ENCODE measurements at places on chromosomes 12 and 14.

GRCh38 chr12:93379326-93379980 is 1.7 kb downstream of the NUDT4 start:
- DNase-seq: peak; percentile 73

DNA sequence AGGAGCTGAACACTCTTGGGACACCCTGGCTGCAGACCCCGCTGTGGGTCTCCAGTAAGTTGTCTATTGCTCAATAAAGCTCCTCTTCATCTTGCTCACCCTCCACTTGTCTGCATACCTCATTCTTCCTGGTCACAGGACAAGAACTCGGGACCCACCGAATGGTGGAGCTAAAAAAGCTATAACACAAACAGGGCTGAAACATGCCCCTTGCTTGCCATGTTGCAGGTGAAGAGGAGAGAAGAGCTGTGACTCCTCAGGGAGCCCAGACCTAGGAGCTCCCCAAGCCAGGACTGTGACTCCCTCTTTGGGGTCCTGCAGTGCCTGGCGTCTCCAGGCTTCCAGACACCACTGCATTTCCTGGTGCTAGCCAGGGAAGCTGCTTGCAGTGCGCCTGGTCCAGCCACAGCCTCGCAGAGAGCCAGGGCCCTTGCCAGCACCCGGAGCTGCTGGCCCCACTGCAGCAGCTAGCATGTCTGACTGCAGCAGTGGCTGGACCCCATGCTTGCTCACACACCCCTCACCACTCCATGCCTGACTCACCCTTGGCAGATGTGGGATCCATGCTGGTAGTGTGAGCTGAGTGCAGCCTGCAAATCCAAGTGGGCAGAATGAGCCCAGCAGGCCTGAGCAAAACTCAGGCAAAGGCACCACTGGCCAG is 37.1 kb upstream of the OR5AU1 start:
- DNase-seq: no peak

DNA sequence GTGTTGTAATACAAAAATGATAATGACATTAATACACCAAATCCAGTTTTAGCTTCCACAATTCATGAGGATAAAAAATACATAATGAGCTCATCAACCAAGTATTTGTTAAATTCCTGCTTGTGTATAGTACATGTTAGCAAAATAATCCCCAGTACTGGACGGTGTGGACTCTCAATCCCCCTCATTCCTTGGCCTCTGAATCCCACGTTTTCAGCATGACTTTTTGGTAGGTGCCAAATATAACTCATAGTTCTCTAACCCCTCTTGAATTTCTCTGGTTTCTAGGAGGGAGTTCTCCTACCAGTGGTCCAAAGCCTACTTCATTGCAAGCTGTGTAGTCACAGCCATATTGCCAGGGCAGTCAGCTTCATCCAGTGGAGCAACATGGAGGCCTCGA is 41.4 kb upstream of the EPS8 start:
- DNase-seq: no peak

DNA sequence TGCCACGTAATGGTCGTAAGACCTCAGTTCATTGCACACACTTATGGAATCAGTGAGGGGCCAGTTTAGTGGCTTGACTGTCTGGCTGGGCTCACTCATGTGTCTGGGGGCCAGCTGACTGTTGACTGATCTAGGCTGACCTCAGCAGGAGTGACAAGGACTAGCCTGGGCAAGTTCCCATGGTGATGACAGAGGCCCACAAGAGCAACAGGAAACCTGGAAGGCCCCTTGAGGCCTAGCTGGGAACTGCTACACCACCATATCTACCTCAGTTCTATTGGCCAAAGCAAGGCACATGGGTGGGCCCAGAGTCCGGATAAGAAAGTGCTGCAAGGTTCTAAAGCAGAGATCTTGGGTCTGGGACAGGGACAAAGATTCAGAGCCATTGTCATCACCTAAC is 21.3 kb upstream of the RFLNA start:
- DNase-seq: no peak

GRCh38 chr14:73775339-73776193 is 61.4 kb upstream of the PNMA1 start:
- DNase-seq: no peak

DNA sequence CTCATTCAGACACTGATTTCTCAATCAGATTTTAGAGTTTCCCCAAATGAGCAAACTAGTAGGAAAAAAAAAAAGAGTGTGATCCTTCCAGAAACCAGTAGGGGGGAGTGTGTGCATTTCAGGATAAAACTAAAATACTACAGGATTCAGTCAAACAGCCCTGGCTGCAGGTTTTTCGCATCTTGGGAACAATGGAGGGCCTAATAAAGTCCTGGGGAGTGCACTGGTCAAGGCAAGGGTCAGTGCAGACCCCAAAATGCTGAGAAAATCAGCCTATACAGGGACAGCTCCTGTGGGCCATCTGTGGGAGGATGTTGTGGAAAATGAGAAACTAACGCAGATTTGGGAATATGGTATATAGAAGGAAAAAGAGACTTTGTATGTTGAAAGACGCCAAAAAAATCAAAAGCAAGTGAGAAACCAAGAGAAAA is 22.2 kb upstream of the ABCD4 start:
- DNase-seq: peak; percentile 78

DNA sequence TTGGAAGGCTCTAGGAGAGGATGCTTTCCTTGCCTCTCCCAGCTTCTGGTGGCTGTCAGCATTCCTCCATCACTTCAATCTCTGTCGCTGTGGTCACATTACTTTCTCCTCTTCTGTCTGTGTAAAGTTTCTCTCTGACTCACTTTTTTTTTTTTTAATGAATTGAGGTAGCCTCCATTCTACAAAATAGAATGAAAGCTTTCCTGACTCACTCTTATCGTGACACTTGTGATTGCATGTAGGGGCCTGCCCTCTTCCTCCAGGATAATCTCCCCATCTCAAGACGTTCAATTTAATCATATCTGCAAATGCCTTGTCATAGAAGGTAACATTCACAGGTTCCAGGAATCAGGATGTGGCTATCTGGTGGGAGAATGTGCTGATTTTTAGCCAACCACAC is 153.5 kb upstream of the HMGA2 start:
- DNase-seq: no peak

DNA sequence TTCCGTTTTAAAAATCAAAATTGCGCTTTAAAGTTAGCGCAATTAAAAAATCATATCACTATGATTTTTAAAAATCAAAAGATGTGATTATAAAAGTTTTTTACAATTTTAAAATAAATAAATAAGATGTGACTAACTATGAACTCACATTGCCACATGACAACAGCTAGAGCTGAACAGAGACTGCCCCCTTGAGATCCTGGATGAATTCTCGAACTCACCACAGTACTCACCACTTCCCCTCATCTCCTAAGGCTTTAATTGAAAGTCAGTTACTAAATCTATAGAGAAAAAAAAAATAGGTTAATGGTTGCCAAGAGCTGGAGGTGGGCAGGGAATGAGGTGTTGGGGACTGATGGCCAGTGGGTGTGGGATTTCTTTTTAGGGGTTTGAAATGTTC is 384.2 kb downstream of the ZFP36L1 start:
- no peak for DNase-seq

GRCh38 chr14:83894568-83894967 is 1635.4 kb upstream of the FLRT2 start:
- no peak for DNase-seq

- no peak for DNase-seq
Measured at GRCh38 chr12:34393821-34394150, 371.5 kb downstream of the ALG10 start.

DNA sequence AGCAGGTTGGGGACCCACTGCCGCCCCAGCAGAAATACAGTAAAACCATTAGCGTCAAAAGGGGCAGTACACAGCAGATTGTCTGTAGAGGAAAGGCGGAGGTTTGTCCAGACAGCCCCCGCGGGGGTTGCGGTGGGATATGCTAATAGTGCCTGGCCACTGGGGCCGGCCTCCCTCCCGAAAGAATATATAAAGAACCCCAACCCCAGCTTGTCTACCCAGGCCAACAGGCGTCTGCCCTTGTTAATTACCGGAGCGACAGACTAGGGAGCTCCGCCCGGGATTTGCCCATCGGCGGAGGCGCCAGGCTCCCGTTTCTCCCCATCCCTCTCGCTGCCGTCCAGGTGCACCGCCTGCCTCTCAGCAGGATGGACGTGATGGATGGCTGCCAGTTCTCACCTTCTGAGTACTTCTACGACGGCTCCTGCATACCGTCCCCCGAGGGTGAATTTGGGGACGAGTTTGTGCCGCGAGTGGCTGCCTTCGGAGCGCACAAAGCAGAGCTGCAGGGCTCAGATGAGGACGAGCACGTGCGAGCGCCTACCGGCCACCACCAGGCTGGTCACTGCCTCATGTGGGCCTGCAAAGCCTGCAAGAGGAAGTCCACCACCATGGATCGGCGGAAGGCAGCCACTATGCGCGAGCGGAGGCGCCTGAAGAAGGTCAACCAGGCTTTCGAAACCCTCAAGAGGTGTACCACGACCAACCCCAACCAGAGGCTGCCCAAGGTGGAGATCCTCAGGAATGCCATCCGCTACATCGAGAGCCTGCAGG is at the start of gene MYF5:
TSS of gene MYF5 (plus strand) at position 217 of the 774 bp plus-strand sequence. CDS start at position 369, 152 bp downstream.
- peak; percentile 22 for DNase-seq

DNA sequence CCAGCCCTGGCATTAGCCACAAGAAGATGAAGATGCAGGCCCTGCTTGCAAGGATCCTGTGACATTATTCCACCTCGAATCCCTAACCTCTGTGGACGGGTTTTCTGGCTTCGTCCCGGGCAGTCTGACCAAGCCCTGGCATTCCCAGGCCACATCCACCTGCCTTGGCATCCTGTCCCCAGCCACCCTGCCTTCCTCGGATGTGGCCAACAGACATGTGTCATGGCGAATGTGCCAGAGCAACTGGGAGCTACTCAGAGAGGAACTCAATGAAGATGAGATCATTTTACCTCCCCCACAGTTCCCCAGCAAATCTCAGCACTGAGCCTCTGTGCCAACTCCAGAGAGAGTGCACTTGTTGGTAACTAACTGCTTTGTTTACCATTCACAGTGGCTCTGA is 33.5 kb upstream of the KCNA5 start:
- DNase-seq: no peak

DNA sequence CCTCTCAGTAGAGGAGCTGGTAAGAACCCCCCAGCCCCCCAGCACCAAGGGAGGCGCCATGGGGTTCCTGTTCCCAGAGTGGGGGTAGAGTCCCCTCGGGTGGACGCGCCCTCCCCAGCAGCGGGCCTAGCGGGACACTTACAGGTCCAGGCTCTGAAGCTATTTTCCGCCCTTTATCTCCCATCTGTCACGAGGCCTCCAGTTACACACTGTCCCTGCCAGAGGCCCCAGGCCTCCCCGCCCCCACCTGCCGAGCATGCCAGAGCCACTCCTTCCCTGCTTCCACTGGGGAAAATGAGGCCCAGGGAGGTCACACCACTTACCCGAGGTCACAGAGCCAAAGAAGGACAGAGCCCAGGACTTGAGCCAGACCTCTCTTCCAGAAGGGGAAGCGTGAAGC is 3.1 kb downstream of the C14orf180 start:
- DNase-seq: peak; percentile 36

DNA sequence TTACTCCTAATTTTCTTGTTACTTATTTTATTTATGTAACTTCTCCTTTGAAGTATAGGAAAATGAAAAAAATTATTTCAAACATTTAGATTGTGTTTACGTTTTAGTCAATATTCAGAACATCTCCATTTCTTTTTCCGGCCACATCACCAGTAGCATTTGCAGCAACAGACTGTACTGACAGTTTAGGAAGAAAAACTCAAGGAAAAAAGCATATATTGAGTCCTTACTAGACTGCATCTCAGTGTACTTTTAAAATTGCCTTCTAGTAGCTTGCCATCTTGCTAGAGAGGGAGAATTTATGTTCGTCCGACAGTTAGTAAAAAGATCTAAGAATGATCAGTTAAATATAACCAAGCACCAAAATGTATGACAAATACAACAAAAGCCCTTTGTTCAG is 625.0 kb upstream of the MIS18BP1 start:
- no peak for DNase-seq

- DNase-seq: no peak
Measured at GRCh38 chr12:66152732-66153131, 17.1 kb downstream of the TMBIM4 start.

DNA sequence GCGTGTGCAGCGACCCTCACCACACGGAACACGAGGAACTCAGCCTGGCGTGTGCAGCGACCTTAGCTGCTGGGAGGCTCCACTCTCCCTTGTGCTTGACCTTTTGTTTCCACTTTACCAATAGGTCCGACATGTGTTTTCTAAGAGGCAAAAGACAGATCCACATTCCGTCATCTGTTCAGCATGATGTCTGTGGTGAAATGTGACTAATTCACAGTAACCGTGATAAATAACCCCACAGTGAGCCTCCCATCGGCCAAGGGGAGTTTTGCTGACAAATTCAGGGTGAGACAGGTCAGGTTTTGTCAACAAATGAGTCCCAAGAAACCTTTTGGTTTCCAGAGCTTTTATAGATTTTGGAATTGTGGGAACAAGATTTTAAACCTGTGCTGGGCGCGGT is 55.9 kb downstream of the MOK start:
- no peak for DNase-seq

- no peak for DNase-seq
Measured at GRCh38 chr12:67988601-67989021, 636 bp upstream of the IFNG-AS1 start.

DNA sequence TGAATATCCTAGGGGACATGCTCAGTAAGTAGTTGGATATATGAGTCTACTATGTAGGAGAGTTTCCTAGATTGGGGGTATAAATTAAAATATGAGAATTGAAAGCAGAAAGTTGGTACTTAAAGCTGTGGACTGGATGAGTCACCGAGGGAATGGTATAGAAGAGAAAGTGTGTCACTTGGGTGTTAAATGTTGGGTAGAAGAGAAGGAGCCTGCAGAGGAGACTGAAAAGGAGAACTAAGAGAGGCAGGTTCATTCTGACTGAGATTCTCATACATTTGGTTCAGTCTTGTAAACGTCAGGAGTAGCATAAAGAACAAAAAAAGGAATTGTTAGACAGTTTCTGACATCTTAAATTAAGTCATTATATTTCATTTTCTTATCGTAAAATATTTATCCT is 19.9 kb downstream of the LRRC9 start:
- DNase-seq: no peak

DNA sequence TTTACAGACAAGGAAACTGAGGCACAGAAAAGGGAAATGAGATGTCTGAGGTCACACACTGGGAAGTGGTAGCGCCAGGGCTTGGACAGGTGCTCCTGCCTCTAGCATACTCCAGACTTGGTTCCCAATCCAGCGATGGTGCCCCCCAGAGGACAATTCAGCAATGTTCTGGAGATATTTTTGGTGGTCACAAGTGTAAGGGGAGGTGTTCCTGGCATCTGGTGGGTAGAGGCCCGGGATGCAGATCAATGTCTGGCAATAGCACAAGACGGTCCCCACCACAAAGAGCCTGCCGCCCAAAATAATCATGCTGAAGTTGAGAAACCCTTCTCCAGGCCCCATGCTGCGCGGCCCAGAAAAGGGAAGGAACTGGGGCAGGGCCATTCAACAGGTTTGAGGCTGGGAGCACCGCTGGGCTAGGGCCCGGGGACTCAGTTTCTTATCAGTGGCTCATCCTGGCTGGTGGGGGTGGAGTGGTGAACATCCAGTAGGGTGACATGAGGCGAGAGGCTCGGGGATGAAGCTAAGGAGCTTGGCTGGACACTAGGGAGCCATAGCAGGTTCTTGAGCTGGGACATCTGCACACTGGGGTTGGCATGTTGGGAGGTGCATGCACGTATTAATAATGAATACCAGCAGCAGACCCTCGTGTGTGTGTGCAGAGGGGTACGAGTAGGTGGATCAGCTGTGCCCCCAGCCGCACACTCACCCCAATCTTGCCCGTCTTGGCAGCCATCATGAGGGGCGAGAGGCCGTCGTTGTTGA is 35.1 kb downstream of the TRPV4 start:
- no peak for DNase-seq

- DNase-seq: no peak
Measured at GRCh38 chr14:106840991-106841390, 1314.6 kb downstream of the TMEM121 start.

- no peak for DNase-seq
Measured at GRCh38 chr12:88298014-88298682, 156.0 kb downstream of the TMTC3 start.

Data from eye (tissue), 1 donor.